ENCODE measurements at places on chromosomes 11 and 22.
A peak's percentile ranks its signal among the peaks of the same experiment; 100 is the strongest.

DNA sequence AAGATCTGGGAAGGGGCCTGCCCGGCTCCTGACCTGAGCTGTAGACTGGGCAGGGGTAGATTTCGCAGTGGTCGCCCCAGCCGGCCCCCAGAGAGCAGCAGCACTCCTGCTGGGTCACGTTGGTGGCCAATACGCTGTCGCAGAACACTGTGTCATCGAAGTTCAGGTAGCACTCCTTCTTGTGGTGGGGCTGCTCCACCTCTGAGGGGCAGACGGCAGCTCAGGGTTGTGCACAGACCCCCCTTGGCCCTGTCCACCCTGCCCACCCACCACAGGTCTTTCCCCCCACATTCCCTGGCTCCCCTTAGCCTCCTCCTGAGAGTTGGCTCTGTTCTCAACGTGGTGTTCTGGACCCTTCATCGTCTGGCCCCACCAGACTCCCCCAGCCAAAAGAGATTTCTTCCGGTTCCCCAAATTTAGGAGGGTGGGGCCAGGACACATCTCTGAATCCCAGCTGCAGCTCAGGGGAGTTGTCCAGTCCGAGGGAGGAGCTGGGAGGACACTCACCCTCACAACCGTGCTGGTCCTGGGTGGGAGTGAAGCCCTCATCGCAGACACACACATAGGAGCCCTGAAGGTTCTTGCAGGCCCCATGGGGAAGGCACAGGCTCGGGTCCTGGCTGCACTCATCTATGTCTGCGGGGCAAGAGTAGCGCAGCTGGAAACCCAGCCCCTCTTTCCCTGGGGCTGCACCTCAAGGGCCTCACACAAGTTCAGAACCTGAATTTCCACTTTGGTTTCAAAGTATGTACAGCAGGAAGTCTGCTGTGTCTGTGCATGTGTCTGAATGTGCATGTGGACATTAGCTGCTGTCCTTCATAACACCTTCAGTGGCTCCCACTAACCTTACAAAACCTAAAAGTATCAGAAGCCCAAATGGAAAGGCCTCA is 16.5 kb downstream of the SCYL1 start:
- no peak for DNase-seq

DNA sequence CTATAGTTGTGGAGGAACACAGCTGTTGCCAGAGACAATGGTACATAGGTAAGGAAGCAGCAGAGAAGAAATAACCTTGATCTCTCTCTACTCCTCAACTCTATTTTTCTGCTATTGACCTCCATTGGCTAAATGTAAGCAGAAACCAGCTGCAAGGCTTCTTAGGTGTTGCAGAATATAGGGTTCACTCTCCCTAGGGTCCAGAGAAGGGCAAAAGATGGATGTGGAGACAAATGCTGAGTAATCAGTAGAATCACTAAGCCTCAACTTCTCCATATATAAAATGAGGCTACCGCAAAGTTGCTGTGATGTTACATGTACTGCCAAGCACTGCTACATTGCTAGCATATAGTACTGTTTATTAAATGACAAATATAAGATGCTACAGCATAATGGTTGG is 120.6 kb downstream of the PDE3B start:
- DNase-seq: no peak

DNA sequence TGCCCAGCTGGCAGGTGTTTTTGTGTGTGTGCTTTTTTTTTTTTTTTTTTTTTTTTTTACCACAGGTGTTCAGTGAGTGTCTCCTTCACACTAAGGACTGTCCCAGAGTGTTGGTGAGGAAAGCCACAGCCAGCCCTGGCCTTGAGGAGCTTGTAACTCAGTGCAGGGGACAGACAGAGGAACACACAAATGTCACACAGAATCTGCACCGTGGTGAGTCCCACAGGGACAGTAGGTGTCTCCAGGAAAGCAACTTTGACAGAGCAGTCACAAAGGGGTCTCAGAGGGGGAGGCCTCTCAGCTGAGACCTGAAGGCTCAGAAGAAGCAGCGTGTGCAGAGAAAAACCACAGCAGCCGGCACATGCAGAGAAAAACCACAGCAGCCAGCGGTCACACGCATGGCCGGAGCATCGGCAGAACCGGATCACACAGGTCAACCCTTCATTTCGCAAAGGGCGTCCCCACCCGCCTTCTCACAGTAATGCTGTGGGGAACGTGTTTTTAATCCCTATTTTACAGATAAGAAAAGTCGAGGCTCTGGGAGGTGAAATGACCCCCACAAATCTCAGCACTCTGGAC is 101.7 kb upstream of the PRR5 start:
- no peak for DNase-seq

- no peak for DNase-seq
These were observed 827 bp upstream of the MUC2 start for GRCh38 chr11:1073851-1074243.

DNA sequence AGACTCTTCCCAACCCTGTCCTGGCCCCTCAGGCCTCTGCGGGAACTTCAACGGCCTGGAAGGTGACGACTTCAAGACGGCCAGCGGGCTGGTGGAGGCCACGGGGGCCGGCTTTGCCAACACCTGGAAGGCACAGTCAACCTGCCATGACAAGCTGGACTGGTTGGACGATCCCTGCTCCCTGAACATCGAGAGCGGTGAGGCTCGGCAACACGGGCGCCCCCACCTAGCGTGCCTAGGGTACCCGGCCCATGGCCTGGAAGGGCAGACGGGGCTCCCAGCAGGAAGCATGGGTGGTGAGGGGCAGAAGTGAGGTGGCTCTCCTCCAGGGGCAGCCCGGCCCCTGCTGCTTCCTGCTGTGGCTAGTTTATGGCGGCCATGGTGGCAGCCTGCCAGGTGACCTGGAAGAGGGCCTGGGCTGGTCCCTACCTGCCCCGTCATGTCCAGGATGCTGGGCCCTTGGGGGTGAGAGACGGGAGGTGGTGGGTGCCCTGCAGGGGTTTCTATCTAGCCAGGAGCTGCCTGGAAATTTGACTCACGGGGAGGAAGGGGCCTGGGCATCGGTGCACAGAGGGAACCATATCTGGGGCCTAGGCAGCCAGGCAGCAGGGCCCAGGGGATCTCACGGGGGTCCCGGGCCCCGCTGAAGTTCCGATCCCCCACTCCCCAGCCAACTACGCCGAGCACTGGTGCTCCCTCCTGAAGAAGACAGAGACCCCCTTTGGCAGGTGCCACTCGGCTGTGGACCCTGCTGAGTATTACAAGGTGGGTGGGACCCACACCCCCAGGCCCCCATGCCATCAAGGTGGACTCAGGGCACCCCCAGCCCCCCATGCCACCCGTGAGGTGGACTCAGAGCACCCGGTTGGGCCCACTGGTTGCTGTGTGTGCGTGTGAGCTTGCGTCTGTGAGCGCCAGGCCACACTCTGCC is 9.2 kb downstream of the MUC2 start:
- no peak for DNase-seq

DNA sequence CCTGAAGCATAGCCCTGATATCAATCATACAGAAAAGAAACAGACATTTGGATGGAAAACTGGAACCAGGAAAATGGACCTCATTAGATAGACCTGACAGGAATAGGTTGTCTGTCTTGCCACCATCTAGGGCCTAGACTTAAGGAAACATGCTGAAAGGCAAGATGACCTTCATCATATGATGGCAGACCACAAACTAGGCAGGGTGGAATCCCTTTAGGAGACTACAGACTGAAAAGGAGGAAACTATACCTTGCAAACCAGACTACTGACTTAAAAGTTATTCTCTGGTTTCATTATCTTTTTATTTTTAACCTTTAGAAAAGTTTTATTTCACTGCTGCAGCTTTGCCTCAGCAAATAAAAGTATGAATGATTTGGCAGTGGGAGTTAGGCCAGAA is 20.3 kb downstream of the SBF2 start:
- no peak for DNase-seq

- no peak for DNase-seq
These were observed 309.7 kb upstream of the C11orf87 start for GRCh38 chr11:109112261-109112660.

- DNase-seq: peak; percentile 86
These were observed 237.4 kb downstream of the TTC28 start for GRCh38 chr22:28442264-28442710.

DNA sequence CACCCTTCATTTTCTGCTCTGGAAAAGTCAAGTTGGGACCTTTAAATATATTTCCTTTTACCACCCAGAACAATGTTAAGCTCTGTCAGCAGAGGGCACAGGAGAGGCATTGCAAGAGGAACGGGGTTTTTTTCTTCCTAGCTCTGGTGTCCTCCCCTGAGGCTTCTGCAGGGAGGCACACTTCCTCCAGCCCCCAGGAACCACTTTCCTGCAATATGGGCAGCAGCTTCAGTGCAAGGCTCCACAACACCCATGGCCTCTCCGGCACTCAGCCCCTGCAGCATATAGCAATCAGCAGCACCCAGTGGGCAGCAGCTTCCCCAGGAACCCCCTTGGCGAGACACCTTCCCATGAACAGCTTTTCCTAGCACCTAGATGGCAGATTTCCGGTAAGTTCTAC is 101.4 kb downstream of the SYT9 start:
- peak; percentile 43 for DNase-seq

DNA sequence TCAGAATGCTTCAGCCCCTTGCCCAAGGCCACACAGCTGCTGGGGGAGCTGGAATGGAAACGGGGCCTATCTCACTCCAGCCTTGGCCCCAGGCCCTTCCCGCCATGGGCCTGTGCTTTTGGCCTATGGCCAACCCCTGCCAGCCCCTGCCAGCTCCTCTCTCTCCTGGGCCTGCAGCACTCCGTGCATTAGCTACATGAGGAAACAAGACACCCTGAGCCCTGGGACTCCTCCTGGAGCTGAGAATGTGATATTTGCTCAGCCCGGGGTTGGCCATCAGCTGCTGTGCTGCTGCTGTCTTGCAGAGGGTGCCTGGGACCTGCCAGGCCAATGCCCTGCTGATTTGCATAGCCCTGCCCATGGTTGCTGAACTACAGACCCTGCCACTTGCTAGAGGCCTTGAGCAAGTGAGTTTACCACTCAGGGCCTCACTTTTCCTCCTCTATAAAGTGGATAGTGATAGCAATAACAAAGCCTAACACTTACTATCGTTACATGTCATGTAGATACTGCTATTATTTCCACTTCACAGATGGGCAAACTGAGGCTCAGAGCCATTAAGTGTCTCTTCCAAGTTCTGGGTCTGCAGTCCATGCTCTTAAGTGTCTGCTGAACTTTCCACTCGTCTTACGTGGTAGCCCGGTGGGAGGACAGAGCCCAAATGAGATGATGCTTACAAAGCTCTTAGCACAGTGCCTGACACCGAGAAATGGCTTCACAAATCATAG is 99.6 kb downstream of the KIAA1671 start:
- DNase-seq: no peak

GRCh38 chr22:50568626-50569025 is 5.9 kb upstream of the SYCE3 start:
- no peak for DNase-seq

GRCh38 chr11:129383502-129383901 is 7.9 kb downstream of the BARX2 start:
- no peak for DNase-seq

DNA sequence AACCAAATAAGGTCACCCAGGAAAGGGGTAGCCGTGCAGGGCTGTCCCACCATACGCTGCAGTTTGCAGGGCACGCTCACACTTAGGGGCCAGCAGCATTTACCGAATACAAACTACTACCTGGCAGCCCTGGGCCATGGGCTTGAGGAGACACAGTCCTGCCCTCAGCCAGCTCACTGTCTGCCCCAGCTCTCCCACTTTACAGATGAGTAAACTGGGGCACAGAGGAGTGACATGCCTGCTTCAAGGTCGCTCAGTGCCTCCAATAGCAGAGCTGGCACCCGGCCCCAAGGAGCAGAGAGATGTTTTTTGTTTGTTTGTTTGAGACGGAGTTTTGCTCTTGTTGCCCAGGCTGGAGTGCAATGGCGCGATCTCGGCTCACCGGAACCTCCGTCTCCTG is 2.8 kb downstream of the FADS3 start:
- no peak for DNase-seq

- DNase-seq: no peak
These were observed 19.5 kb downstream of the OR5T2 start for GRCh38 chr11:56214537-56214936.

DNA sequence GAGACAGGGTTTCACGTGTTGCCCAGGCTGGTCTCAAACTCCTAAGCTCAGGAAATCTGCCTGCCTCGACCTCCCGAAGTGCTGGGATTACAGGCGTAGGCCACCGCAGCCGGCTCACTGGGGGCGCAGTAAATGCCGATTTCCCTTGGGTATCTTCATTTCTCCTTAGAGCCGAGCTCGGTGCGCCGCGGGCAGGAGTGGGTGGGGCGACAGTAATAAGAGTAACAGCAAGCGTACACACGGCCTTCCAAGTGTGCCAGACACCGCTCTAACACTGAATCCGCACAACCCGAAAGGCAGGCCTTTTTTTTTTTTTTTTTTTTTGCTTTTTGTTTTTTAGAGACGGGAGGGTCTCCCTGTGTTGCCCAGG is 500 bp upstream of the ADSL start:
- peak; percentile 76 for DNase-seq

GRCh38 chr22:40024201-40025061 is 29.7 kb downstream of the FAM83F start:
- peak; percentile 78 for DNase-seq

- DNase-seq: no peak
These were observed 4.1 kb downstream of the TUB start for GRCh38 chr11:8085011-8085645.

GRCh38 chr22:37467391-37467955 is 18.7 kb downstream of the MFNG start:
- DNase-seq: no peak

DNA sequence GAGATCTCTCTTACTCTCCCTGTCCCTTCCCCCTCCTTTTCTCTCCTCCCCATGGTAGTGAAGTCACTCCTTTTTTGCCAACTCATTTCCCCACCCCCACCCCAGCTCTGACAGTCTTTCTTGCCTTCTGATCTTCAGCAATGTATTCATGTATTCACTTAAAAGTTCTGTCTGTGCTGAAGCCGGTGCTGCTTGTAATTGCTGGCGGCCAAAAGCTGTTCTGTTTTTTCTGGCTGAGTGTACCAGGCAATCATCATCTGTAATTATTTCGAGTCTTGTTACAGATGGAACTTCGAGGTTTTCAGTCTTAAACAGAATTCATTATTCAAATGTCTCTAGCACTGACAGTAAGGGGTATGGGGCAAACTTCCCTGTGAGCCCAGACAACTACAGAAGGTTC is 99.5 kb downstream of the SPATA19 start:
- DNase-seq: no peak

Data from activated naive CD4-positive, alpha-beta T cell treated with anti-CD3 and anti-CD28 coated beads, Interleukin-2, amount 10 ng/mL, durations not matched to agents 7 days and 5 days (primary cell).